RWPE2 (cell line): ENCODE measurements at places on chromosomes 1 and 21.

GRCh38 chr21:37642493-37642892 lies 273.8 kb downstream of the KCNJ6 start:
- H3K4me1 ChIP-seq, result peaks cover 4% of the 10 kb centered on the region
- no peak for DNase-seq

GRCh38 chr1:114094363-114094634 lies 59.4 kb downstream of the SYT6 start:
- no peak overlapping the region for H3K27ac ChIP-seq
- H3K4me3 ChIP-seq, result no peak overlapping the region
- H3K27me3 ChIP-seq, result peaks cover 12% of the 10 kb centered on the region
- no peaks in the 10 kb centered on the region for H3K36me3 ChIP-seq

GRCh38 chr1:246142320-246142893 lies 364.7 kb downstream of the SMYD3 start:
- no peaks in the 10 kb centered on the region for H3K27me3 ChIP-seq
- no peaks in the 10 kb centered on the region for H3K36me3 ChIP-seq

DNA sequence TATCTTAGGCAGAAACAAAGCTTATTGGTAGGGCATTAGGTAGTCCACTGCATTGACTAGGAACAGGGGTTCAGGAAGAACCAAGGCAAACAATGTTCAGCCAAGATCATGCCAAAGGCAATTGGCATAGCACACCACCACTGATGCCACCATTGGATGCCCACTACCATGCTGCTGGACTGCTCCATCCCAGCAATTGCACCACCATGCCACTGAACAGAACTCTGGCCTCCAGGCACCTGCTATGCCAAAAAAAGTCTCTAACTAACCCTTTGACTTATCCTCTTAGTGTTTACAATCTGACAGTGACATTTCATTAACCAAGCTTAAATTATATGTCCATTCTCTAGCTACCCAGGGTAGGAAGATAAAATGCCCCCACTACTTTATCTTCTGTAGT lies 509.6 kb upstream of the CAMK1G start:
- H3K36me3 ChIP-seq, result no peaks in the 10 kb centered on the region
- no peak overlapping the region for H3K27ac ChIP-seq
- H3K27me3 ChIP-seq, result no peaks in the 10 kb centered on the region
- no peak for DNase-seq

GRCh38 chr1:246966502-246966901 lies 34.8 kb upstream of the AHCTF1 start:
- no peak overlapping the region for H3K4me3 ChIP-seq
- no peak for DNase-seq
- H3K27me3 ChIP-seq, result no peaks in the 10 kb centered on the region
- no peaks in the 10 kb centered on the region for H3K36me3 ChIP-seq

DNA sequence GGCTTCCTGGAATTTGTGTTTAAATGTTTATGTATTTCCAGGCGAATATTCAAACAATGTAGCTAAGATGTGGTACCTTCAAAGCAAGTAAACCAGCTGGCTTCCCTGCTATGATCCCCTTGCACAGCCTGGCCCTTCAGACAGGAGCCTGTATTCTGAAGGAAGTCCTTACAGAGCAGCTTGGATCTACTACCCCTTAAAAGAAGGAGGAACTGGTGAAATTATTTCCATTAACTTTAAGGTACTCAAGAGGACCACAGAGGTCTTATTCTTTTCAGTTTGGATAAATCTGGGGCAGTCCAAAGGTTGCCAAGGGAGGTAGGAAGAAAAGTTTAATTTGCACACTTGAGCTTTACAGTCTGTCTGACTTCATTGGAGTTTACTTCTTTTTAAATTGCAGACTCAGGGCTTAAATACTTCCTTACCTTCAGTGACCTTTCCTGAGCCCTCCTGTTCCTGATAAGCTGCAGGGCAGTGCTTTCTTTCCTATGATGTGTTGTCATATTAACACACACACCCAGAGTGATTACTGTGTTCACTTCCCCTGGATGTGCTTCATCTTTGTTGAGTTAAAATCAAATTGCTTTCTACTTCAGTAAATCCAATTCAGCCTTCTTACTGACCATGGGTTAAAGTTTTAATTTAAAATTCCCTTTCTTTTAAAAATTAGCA lies 40.5 kb downstream of the DISC1 start:
- no peaks in the 10 kb centered on the region for H3K27me3 ChIP-seq
- no peak for DNase-seq
- no peak overlapping the region for H3K4me3 ChIP-seq
- no peak overlapping the region for H3K27ac ChIP-seq

DNA sequence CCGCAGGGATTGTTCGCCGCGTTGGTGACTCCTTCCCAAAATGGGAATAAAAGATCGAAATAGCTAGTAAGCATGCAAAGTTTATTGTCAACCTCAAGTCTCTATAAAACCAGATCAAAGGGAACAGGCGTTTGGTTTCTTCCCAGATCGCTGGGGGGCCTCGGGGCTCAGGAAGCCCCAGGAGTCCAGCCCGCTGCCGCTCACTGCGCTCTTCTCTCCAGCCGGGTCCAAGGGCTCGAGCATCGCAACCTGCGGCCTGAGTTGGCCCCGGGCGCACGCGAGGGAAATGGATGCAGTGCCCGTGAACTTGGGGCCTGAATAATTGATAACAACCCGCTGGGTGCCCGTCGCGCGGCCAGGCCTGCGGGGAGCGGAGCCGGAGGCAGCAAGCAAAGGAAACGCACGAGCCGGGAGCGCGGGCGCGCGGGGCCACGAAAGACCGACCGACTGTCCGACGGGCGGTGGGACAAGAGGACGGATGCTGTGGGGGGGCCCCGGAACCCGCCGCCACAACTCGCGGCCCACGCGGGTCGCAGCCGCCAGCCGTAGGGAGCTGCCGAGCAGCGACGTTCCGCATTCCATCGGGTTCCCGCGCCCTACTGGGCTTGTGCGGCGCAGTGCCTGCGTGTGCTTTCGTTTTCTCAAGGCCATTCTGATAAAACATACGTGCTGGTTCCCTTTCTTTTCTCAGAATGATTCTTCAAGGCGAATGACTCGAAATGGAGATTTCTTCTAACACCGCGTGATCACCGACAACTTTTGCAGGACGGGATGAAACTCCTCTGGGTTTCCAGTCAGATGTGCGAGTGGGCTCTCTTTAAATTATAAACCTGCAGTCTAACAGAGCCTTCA lies 14.0 kb upstream of the ALX3 start:
- H3K27ac ChIP-seq, result no peak overlapping the region
- H3K27me3 ChIP-seq, result peaks cover 56% of the 10 kb centered on the region
- peak overlapping the region; percentile 6 for H3K4me3 ChIP-seq
- no peaks in the 10 kb centered on the region for H3K36me3 ChIP-seq
- no peak for DNase-seq

- H3K4me3 ChIP-seq, result no peak overlapping the region
- no peaks in the 10 kb centered on the region for H3K36me3 ChIP-seq
- H3K27ac ChIP-seq, result no peak overlapping the region
- no peaks in the 10 kb centered on the region for H3K4me1 ChIP-seq
- H3K27me3 ChIP-seq, result no peaks in the 10 kb centered on the region
Measured at GRCh38 chr1:237864338-237865244, 26.1 kb downstream of the ZP4 start.

- no peaks in the 10 kb centered on the region for H3K4me1 ChIP-seq
- no peaks in the 10 kb centered on the region for H3K27me3 ChIP-seq
- H3K36me3 ChIP-seq, result no peaks in the 10 kb centered on the region
- no peak overlapping the region for H3K4me3 ChIP-seq
Measured at GRCh38 chr1:26029864-26030481, 8.4 kb downstream of the EXTL1 start.

GRCh38 chr1:154568157-154568815 lies 708 bp downstream of the CHRNB2 start:
- peak overlapping the region; percentile 3 for H3K4me3 ChIP-seq
- no peaks in the 10 kb centered on the region for H3K4me1 ChIP-seq
- DNase-seq, result no peak
- no peak overlapping the region for H3K27ac ChIP-seq
- no peaks in the 10 kb centered on the region for H3K36me3 ChIP-seq
- H3K27me3 ChIP-seq, result peaks cover 14% of the 10 kb centered on the region

DNA sequence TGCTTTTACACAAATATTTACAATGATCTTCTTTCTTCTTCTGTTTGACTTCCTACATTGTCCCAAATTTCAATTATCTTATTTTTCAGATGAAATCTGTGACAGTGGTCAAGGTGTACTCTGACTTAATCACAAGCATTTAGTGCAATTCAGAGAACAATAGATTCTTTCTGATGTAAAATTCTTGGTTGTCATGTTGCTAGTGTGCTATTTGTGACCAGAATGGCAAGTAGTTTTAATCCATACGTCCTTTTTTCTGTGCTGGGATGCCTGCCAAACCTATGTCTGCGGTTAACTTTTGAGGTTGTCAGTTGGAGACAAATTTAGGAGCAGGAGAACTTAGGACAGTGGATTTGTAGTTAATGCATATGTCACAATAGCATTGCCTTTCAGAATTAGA lies 31.0 kb downstream of the NCAM2 start:
- no peaks in the 10 kb centered on the region for H3K36me3 ChIP-seq
- DNase-seq, result no peak
- no peaks in the 10 kb centered on the region for H3K4me1 ChIP-seq
- no peaks in the 10 kb centered on the region for H3K27me3 ChIP-seq
- H3K4me3 ChIP-seq, result no peak overlapping the region
- H3K27ac ChIP-seq, result no peak overlapping the region

DNA sequence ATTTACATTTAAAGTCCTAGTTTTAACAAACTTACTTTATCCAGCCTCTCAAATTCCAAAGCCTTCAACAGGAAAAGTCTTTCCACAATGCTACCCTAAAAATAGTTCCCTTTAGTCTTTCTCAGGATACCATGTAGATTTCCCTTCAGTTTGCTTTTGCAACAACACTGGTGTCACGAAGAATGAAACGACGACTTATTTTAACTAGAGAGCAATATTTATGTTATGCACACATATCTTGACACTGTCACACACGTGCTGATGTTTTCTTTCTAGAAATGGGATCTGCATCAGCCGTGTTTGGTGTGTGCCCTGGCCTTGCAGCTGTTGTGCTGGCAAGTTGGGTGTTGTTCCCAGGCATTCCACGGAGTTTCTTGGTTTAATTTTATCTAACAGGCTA lies 75.5 kb downstream of the SIPA1L2 start:
- DNase-seq, result no peak
- no peak overlapping the region for H3K4me3 ChIP-seq
- H3K36me3 ChIP-seq, result no peaks in the 10 kb centered on the region
- no peaks in the 10 kb centered on the region for H3K4me1 ChIP-seq
- H3K27me3 ChIP-seq, result no peaks in the 10 kb centered on the region
- H3K27ac ChIP-seq, result no peak overlapping the region

- DNase-seq, result no peak
- H3K4me1 ChIP-seq, result peaks cover 6% of the 10 kb centered on the region
- H3K4me3 ChIP-seq, result no peak overlapping the region
Measured at GRCh38 chr1:180793451-180793850, 119.2 kb upstream of the KIAA1614 start.

- no peak for DNase-seq
- H3K27ac ChIP-seq, result no peak overlapping the region
- no peaks in the 10 kb centered on the region for H3K36me3 ChIP-seq
- no peak overlapping the region for H3K4me3 ChIP-seq
Measured at GRCh38 chr1:157490467-157491165, 61.7 kb downstream of the FCRL5 start.

DNA sequence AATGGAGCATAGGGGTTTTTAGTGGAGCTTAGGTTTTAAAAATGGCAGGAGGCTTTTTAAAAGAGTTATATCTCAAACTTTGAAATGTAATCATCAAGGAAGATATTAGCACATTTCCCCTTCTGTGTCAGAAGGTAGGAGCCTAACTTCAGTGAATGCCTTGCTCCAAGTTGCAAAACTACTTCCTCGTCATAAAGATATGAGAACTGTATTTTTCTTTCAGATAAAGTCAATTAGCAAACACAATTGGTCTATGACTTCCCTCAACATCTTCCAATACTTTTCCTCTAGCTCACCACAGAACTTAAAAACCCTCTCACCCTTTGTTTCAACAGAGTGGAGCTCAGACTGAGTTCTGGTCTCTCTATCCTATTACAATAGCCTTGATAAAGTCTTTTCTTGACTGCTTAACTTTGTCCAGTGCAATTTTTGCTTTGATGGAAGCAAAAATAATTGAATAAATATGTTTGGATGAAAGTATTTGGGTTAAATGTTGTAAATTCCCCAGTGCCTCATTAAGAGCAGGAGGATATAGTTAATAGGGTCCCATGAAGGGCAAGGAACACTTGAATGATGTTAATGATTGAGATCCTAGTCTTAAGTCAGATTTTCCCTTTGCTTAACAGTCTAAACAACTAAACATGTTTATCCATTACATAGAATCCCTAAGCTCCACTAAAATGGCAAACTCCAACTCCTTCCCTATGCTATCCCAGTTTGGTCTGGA lies 58.9 kb downstream of the TNFSF18 start:
- H3K36me3 ChIP-seq, result no peaks in the 10 kb centered on the region
- H3K4me1 ChIP-seq, result peaks cover 11% of the 10 kb centered on the region
- DNase-seq, result no peak
- peak overlapping the region; percentile 22 for H3K27ac ChIP-seq
- no peaks in the 10 kb centered on the region for H3K27me3 ChIP-seq
- H3K4me3 ChIP-seq, result no peak overlapping the region
